ENCODE measurements at places on chromosomes 3 and 15.

GRCh38 chr3:141052201-141053069, 1.3 kb downstream of the SPSB4 start:
- no peak for DNase-seq

DNA sequence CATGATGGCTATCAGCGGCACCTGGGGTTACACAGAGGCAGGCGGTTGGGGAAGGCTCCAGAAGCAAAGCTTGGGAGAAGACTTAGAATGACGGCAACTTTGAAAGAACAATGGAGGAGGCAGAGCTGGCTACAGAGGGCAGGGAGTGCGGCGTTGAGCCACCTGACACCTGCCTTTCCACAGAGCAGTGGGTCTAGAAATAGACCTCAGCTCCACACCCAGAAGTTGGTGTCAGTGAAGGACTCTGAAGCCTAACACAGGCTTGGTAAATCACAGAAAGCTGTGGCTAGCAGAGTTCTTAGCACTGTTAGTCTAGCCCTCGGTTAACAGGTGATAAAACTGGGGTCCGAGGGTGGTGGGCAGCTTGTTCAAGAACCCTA, 23.1 kb upstream of the EHD4 start:
- DNase-seq = no peak

GRCh38 chr3:10023587-10024310, 2.5 kb upstream of the FANCD2 start:
- DNase-seq = no peak

DNA sequence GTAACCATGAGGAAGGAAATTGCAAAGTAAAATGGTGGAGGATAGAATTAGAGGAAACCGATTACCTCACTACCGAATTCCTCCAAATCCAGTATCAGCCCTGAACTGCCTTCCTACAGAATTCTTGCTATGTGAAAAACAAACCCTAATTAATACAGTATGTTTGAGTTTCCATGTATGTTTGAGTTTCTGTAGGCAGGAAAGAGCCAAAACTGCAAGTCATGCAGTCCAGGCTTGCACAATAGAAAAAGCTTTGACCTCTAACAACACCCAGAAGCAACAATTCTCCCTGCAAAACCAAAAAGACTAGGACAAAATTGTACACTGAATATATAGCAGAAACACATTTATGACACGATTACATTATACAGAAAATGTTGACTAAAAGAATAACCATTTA, 614.8 kb downstream of the DIPK2A start:
- DNase-seq = no peak

- no peak for DNase-seq
These were observed 40.5 kb downstream of the TRAT1 start for GRCh38 chr3:108862865-108863798.

DNA sequence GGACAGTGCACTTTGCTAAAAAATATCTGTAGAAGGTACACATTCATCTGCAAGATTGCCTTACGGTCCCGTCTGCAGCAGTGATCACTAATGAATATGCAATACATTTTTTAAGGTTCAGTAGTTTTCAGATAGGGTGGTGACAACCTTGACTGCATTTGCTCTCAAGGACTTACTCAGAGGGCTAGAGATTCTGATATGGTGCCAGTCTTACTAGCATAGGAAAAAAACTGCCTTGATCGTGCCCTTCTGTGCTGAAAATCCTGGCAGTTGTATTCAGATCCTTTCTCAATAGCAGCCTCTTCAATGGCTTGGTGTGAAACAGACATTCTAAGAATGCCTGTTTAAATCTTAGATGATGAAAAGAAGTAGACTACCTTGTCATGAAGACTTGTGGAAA, 411.9 kb upstream of the CCDC54 start:
- no peak for DNase-seq

GRCh38 chr3:161100994-161101393, 4.2 kb downstream of the B3GALNT1 start:
- DNase-seq = no peak
